ENCODE measurements at places on chromosomes 3 and 15.
A peak's percentile ranks its signal among the peaks of the same experiment; 100 is the strongest.

DNA sequence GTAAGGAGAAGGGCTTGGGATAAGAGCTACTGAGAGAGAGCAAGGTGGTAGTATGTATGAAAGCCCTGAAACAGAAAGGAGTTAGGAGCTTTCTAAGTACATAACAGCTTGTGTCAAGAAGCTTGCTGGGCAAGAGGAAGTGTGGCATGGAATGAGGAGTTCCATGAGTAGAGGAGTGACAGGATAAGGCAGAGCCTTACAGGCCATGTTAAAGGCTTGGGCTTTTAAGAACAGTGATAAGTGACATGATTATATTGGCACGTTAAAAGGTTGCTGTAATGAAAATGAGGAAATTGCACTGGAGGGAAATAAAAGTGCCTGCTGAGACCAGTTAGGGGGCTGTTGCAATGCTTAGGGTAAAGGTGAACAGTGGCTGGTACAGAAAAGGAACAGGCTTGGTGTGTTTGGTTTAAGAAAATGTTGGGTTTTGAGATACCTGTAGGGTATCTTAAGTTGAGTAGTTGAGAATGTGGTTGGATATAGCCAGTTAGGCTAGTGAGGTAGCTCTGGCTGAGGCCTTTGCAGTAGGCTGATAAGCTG, 49.0 kb downstream of the MEF2A start:
- DNase-seq: peak; percentile 75

- no peak for DNase-seq
These were observed 214.5 kb upstream of the P2RY1 start for GRCh38 chr3:152620395-152620794.

DNA sequence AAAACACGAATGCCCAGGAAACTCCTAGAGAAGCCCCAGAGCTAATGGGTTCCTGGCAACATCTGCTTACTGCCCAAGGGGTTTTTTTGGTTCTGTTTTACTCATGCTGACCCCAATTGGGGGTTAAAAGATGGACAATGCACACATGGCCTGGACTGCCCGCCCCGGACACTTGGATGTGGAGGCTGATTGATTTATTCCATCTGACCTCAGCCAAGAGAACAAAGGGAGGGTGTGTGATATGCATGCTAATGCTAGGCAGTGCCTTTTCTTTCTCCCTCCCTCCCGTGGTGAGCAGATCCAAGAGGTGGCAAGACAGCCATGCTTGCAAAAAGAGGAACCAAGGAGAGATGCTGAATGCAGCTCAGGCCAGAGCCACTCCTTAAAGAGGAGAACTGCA, 3.3 kb upstream of the LRTM1 start:
- peak; percentile 46 for DNase-seq

DNA sequence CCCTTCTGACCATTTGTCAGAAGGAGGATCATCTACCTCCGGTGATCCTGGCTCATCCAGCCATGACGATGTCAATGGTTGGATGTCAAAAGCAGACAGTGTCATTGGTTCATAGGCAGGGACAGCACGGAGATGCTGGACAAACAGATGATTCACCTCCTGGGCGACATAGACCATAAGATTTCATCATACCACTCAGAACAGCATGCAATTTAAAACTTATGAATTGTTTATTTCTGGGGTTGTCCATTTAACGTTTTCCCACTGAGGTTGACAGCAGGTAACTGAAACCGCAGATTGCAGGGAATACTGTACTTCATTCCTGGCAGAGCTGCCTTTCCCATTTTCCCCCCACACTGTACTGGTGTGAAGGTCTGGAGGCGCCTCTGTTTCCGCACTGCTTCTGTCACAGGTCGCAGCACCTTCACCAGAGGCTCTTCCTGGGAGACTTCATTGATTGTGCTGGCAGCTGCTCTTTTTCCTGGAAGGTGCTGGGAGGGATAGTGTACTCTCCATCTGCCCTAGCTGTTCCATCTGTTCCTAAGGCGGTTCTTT, 32.5 kb upstream of the TMOD3 start:
- no peak for DNase-seq

- DNase-seq: peak; percentile 42
These were observed 28.5 kb downstream of the SELENOT start for GRCh38 chr3:150631515-150632221.

GRCh38 chr15:100601617-100602063, 344 bp downstream of the LINS1 start:
- DNase-seq: no peak

GRCh38 chr15:77475001-77475400, 54.3 kb downstream of the HMG20A start:
- DNase-seq: no peak

DNA sequence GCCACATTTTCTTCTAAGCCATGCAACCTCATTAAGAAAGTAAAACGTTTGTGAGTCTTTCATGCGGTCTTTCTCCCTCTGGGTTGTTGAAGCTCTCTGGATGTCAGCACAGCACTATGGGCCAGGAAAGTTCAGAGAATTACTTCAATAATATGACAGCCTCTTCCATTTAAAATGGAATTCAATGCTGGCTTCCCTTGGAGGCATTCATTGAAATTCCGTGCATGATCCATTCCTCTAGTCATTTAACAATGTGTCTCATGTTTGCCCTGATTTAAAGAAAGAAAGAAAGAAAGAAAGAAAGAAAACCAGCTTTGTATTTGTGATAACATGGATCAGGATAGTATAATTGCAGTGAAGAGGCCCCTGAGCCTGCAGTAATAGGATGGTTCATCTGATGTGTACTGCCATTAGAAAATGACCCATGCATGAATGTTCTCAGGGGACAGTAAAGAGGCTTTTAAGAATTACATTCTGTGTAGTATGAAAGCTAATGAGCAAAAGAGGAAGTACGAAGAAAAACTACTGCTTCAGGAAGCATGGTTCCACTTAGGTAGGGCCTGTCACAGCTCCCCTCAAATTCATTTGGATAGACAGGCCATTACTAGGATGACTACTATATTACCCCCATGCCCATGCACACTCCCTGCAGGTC, 146.0 kb downstream of the ARPP21 start:
- peak; percentile 7 for DNase-seq

DNA sequence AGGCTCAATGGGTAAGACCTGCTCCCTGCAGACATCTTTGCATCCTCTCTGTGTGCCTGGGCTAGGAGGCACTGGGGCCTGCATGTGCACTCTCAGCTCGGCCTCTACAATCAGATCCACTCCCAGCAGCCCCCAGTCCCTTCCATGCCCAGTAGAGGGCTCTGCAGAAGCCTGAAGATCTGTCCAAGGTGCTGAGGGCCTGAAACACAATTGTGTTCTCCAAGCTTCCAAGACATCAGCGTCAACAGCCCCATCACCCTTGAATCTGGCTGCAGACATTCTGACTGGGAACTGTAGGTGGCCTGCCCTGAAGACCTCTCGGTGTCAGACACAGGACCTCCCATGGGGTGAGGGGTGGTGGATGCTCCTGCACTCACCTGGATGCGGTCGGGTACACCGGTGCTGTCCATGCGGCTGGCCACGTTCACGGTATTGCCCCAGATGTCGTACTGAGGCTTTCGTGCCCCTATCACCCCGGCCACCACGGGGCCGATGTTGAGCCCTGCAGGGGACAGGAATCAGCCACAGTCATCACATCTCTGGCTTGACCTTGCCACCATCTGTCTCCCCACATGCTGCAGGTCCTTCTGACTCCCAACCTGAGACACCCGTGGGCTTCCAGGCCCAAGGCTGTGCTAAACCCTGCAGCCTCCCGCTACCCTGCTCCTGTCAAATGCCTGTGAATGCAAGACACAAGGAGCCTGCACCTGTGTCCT, 84.7 kb downstream of the SEC22A start:
- peak; percentile 88 for DNase-seq

- no peak for DNase-seq
These were observed 142.8 kb upstream of the PLSCR5 start for GRCh38 chr3:146747928-146748327.

- no peak for DNase-seq
These were observed 137.3 kb upstream of the KBTBD8 start for GRCh38 chr3:66860771-66861170.

Data from hematopoietic multipotent progenitor cell treated with erythropoietin and hydrocortisone succinate and interleukin-3 and kit ligand, for 4 days (in vitro differentiated cells).